Right atrium auricular region (tissue), 2 donors: ENCODE measurements at places on chromosomes 7 and 10.

- H3K4me1 ChIP-seq = peaks cover 13% of the 10 kb centered on the region
- DNase-seq = no peak
- no peaks in the 10 kb centered on the region for H3K36me3 ChIP-seq
- no peaks in the 10 kb centered on the region for H3K27me3 ChIP-seq
- no peak overlapping the region for H3K4me3 ChIP-seq
These were observed 5.3 kb downstream of the NUDT1 start for GRCh38 chr7:2247141-2247995.

- H3K4me3 ChIP-seq = no peak overlapping the region
- no peak overlapping the region for H3K27ac ChIP-seq
- no peak for DNase-seq
- no peaks in the 10 kb centered on the region for H3K27me3 ChIP-seq
- peaks cover 41% of the 10 kb centered on the region for H3K36me3 ChIP-seq
These were observed 20.7 kb downstream of the COX15 start for GRCh38 chr10:99711129-99711719.

- no peak for DNase-seq
- H3K27me3 ChIP-seq = no peaks in the 10 kb centered on the region
- no peak overlapping the region for H3K27ac ChIP-seq
These were observed 150.1 kb downstream of the SNX10 start for GRCh38 chr7:26441611-26442277.

DNA sequence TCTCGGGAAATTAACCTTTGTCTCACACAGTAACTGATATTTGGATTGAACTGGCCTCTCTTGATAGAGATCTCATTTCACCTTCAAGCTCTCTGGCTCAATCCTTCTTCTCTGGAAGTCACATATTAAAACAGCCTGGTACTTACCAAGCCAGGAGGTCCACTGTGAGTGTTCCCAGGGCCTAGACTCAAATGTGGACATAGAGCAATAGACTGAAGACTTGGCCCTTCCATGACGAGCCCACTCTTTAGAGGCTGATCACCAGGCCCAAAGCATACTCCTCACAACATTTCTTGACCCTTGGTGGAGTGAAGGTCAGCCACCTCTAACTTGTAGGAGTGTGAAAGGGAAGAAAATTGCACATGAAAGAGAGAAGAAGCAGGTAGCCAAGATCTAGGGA is 38.5 kb downstream of the COL1A2 start:
- H3K4me1 ChIP-seq = no peaks in the 10 kb centered on the region
- H3K27me3 ChIP-seq = no peaks in the 10 kb centered on the region
- DNase-seq = no peak
- H3K4me3 ChIP-seq = no peak overlapping the region
- H3K27ac ChIP-seq = no peak overlapping the region

- H3K36me3 ChIP-seq = no peaks in the 10 kb centered on the region
- DNase-seq = no peak
- no peaks in the 10 kb centered on the region for H3K4me1 ChIP-seq
- H3K4me3 ChIP-seq = no peak overlapping the region
- peak overlapping the region; percentile 46 for H3K27ac ChIP-seq
These were observed 35.1 kb downstream of the EGFR start for GRCh38 chr7:55053651-55054571.

- H3K4me3 ChIP-seq = no peak overlapping the region
- no peaks in the 10 kb centered on the region for H3K36me3 ChIP-seq
- DNase-seq = no peak
- H3K4me1 ChIP-seq = peaks cover 26% of the 10 kb centered on the region
These were observed 118.0 kb downstream of the PRKAG2 start for GRCh38 chr7:151758622-151759540.

DNA sequence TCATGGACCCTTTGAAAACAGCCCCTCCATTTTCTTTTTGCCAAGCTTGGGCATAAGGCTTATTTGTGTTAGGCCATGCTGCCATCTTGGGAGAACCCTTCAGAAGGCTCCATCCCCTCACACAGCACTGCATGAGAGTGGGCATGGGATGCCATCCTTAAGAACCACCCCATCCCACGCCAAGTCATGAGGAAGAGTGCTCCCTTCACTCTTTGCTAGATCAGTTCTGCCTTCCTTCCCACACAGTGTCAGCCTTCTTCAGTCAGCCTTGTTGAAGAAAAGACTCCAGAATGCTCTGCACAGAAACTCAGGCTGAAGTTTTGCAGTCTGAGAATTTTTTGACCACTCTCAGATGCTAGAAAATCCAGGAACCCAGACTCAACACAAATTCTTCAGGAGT is 15.5 kb upstream of the CHN2 start:
- H3K27ac ChIP-seq = no peak overlapping the region
- no peaks in the 10 kb centered on the region for H3K27me3 ChIP-seq
- no peak for DNase-seq
- no peaks in the 10 kb centered on the region for H3K36me3 ChIP-seq
- H3K4me3 ChIP-seq = no peak overlapping the region

GRCh38 chr10:71750124-71750841 is 23.0 kb downstream of the VSIR start:
- H3K4me3 ChIP-seq = no peak overlapping the region
- no peak for DNase-seq
- H3K27me3 ChIP-seq = no peaks in the 10 kb centered on the region
- H3K27ac ChIP-seq = peak overlapping the region; percentile 74
- peaks cover 33% of the 10 kb centered on the region for H3K36me3 ChIP-seq

GRCh38 chr7:115359955-115360354 is 438.1 kb downstream of the MDFIC start:
- no peaks in the 10 kb centered on the region for H3K27me3 ChIP-seq
- H3K27ac ChIP-seq = no peak overlapping the region
- no peak overlapping the region for H3K4me3 ChIP-seq
- no peaks in the 10 kb centered on the region for H3K36me3 ChIP-seq

- no peaks in the 10 kb centered on the region for H3K4me1 ChIP-seq
- H3K27ac ChIP-seq = no peak overlapping the region
- DNase-seq = no peak
- no peaks in the 10 kb centered on the region for H3K36me3 ChIP-seq
- no peaks in the 10 kb centered on the region for H3K27me3 ChIP-seq
- H3K4me3 ChIP-seq = no peak overlapping the region
These were observed 32.1 kb upstream of the GTF2I start for GRCh38 chr7:74625446-74625845.

DNA sequence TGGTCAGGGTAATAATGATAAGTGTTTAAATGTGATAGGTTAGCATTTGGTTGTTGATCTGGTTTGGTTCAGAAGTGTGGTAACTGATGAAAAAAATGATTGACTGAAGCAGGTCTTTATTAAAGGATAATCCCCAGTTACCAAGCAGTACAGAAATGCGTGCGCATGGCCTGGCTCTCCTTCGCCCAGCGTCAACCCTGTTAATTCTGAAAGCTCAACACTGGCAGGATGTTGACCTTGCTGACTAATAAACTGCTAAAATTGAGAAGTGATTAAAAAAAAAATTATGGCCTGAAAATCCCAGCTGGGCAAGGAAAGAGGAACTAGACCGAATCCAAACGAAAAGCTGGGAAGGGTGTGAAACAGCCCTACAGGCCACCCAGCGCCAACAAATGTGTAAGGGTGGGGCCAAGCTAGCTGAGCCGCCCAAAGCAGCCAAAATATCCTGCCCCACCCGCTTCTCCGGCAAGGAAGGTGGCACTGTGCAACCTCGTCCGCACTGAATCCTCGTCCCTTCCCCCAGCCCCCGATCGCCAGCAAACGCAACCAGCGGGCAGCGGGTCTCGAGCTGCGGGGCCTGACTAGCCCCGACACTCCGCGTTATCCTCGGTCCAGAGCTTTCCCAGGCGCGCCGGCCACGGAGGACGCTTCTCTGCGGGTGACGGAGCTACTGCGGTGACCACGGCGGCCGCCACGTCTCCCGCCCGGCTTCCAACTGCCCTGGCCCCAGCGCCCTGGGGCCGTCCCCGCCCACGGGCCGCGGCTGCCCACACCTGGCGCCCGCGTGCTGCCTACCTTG is 561 bp downstream of the SHTN1 start:
- peak overlapping the region; percentile 82 for H3K27ac ChIP-seq
- peaks cover 7% of the 10 kb centered on the region for H3K4me1 ChIP-seq
- no peaks in the 10 kb centered on the region for H3K36me3 ChIP-seq
- H3K4me3 ChIP-seq = peak overlapping the region; percentile 80
- no peaks in the 10 kb centered on the region for H3K27me3 ChIP-seq
- peak; percentile 61 for DNase-seq

DNA sequence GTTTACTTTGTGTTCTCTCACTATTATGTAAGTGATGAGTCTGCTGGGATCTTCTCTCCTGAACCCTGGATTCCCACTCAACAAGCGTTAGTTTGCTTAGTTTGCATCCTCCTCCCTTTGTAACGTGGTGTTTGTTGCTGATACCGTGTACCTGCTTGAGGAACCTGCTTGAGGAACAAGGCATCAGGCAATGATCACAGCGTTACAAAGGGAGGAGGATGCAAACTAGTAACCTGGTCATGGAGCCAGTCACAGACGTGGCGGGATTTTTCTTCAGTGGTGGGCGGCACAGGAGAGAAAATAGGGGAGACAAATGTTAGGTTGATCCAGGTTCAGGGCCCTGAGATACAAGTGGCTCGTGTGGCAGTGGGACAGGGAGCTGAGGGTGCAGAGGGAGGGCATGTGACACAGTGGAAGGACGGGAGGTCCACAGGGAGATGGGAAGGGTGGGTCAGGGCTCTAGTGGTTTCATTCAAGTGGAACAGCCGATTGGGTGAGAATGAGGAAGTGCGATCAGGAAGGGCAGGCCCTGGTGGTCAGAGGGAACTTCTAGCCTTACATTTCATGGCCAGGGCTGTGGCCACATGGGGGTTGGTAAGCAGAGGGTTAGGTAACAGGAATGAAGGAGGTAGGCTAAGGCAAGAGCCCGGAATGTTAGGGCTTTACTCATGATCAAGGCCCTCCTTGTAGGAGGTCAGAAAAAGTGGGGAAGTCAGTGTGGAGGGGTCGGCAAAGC is 38.0 kb downstream of the SNX10 start:
- peak; percentile 64 for DNase-seq
- no peak overlapping the region for H3K27ac ChIP-seq
- H3K36me3 ChIP-seq = no peaks in the 10 kb centered on the region
- H3K4me3 ChIP-seq = no peak overlapping the region
- H3K4me1 ChIP-seq = no peaks in the 10 kb centered on the region

GRCh38 chr7:128435327-128435686 is 20.4 kb upstream of the HILPDA start:
- no peak for DNase-seq
- H3K4me3 ChIP-seq = no peak overlapping the region

DNA sequence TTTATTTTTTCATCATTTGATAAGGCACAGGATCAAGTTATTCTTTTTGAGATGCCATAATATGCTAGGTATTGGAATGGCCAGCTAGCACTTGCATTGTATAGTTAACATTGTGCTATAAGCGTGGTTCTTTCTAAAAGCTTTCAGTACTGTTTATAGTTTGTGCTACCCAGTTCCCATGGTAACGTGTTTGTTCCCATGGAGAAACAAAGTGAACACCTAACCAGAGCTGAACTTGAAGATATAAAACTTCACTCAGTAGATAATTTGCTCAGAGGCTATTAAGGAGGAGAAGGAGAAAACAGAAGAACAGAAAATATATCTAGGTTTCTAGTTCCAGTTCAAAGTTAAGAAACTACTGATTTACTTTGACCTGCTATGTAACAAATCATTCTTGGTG is 23.6 kb upstream of the ITGB8 start:
- H3K4me3 ChIP-seq = no peak overlapping the region
- no peaks in the 10 kb centered on the region for H3K36me3 ChIP-seq
- no peaks in the 10 kb centered on the region for H3K4me1 ChIP-seq
- DNase-seq = no peak
- no peaks in the 10 kb centered on the region for H3K27me3 ChIP-seq

GRCh38 chr7:110090110-110090820 is 1000.7 kb upstream of the LRRN3 start:
- no peak overlapping the region for H3K27ac ChIP-seq
- H3K4me1 ChIP-seq = no peaks in the 10 kb centered on the region
- no peaks in the 10 kb centered on the region for H3K27me3 ChIP-seq
- no peak overlapping the region for H3K4me3 ChIP-seq
- no peak for DNase-seq

DNA sequence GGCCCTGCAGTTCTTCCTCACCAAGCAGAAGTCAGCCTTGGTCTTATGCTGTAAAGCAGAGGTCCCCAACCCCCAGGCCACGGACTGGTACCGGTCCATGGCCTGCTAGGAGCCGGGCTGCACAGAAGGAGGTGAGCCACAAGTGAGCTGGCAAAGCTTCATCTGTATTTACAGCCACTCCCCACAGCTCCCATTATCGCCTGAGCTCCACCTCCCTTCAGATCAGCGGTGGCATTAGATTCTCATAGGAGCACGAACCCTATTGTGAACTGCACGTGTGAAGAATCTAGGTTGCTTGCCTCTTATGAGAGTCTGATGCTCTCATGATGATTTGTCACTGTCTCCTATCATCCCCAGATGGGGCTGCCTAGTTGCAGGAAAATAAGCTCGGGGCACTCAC is 87.6 kb upstream of the NEBL start:
- no peak overlapping the region for H3K4me3 ChIP-seq
- no peaks in the 10 kb centered on the region for H3K27me3 ChIP-seq

GRCh38 chr7:149552799-149553198 is 55.2 kb upstream of the ZNF746 start:
- H3K27me3 ChIP-seq = no peaks in the 10 kb centered on the region
- peaks cover 65% of the 10 kb centered on the region for H3K36me3 ChIP-seq
- H3K4me3 ChIP-seq = no peak overlapping the region

GRCh38 chr7:74598558-74598957 is 59.0 kb upstream of the GTF2I start:
- DNase-seq = no peak
- no peak overlapping the region for H3K27ac ChIP-seq
- no peaks in the 10 kb centered on the region for H3K27me3 ChIP-seq
- H3K4me3 ChIP-seq = no peak overlapping the region
- H3K36me3 ChIP-seq = peaks cover 72% of the 10 kb centered on the region

- H3K36me3 ChIP-seq = no peaks in the 10 kb centered on the region
- DNase-seq = no peak
- H3K4me3 ChIP-seq = no peak overlapping the region
- no peaks in the 10 kb centered on the region for H3K4me1 ChIP-seq
- H3K27ac ChIP-seq = no peak overlapping the region
These were observed 54.4 kb upstream of the CFAP46 start for GRCh38 chr10:132996603-132997343.

- DNase-seq = no peak
- peaks cover 21% of the 10 kb centered on the region for H3K36me3 ChIP-seq
- H3K27me3 ChIP-seq = no peaks in the 10 kb centered on the region
- peak overlapping the region; percentile 97 for H3K4me3 ChIP-seq
These were observed 333 bp downstream of the SMNDC1 start for GRCh38 chr10:110304394-110304779.
